ENCODE measurements at places on chromosomes 3 and 15.
A peak's percentile ranks its signal among the peaks of the same experiment; 100 is the strongest.

GRCh38 chr15:67322481-67322880 is 67.9 kb downstream of the IQCH start:
- ATAC-seq: no peak

- ATAC-seq: no peak
These were observed 311.5 kb downstream of the NLGN1 start for GRCh38 chr3:173709026-173709425.

DNA sequence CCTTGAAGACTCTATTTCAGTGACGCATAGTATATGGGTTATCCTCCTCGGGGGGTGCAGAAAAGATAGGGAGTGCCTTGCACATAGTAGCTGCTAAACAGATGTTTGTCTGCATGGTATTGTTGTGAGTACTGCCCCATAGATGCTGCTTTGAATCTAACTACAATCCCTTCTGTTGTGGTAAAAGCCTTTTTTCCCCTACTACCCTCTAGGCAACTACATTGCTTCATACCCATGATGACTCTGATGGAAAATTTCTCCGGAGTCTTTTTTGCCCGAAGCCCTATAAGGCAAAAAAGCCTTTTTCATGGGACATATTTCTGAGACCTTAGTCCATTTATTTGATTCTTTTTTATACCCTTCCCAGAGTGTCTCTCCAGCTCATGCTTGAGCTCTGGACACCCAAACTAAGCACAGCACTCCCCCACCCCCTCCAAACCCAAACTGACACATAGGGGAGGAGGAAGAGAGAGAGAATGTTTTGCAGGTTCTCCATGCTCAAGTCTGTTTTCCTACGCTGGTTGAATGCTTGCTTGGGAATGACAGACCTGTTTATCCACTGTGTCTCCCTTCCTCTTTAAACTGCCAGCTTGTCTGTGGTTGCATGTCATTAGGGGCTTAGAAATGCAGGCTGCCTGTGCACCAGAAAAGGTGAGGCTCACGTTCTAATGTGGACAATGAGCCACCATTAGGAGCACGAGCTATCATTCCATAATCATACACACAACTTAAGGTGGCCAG is 52.9 kb downstream of the LRTM1 start:
- ATAC-seq: peak; percentile 19

DNA sequence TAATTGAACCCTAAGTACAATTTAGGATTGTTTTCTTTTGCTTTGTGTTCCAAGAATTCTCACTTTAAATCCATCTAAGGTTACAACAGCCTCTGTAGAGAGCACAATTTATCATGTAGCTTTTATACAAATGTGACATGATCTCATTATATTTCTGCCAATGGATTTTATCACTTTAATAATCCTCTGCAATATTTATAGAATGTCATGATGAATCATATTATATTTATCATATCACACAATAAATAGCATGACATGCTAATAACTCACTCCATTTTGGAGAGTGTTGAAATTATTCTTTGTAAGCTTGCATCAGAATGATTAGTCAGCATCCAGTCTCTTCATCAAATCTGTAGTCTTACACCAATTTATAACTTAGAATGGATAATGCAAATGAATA is 280.6 kb upstream of the ZNF717 start:
- ATAC-seq: peak; percentile 70

- ATAC-seq: no peak
These were observed 4.7 kb upstream of the SLC51B start for GRCh38 chr15:65040461-65040860.

- peak; percentile 46 for ATAC-seq
These were observed 22.6 kb upstream of the MTMR10 start for GRCh38 chr15:31013863-31014607.

GRCh38 chr3:182220013-182220412 is 508.3 kb downstream of the SOX2 start:
- ATAC-seq: no peak

- ATAC-seq: no peak
These were observed 73.4 kb downstream of the ULK4 start for GRCh38 chr3:41888368-41889076.

DNA sequence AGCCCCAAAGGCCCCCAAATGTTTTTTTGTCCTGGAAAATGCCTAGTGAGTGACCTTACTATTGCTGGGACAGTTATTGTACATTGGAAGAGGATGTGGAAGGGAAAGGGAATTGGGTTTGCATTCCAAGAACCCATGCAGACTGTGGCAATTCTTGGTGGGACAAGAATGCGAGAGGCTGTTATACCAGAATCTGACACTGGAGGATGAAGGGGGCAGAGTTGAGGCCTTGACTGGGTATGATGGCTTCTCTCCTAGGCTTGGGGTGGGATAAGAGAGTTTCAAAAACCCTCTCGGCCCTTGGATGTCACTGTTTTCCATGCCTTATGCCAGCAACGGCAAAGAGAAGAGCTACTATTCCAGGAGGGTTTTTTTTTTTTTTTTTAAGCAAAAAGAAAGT is 25.3 kb downstream of the IL16 start:
- no peak for ATAC-seq

GRCh38 chr3:156317462-156318074 is 197.2 kb downstream of the KCNAB1 start:
- peak; percentile 84 for ATAC-seq

- ATAC-seq: no peak
These were observed 468.0 kb upstream of the TBL1XR1 start for GRCh38 chr3:177665122-177665808.

- no peak for ATAC-seq
These were observed 403.3 kb downstream of the TBC1D5 start for GRCh38 chr3:17339132-17339575.

DNA sequence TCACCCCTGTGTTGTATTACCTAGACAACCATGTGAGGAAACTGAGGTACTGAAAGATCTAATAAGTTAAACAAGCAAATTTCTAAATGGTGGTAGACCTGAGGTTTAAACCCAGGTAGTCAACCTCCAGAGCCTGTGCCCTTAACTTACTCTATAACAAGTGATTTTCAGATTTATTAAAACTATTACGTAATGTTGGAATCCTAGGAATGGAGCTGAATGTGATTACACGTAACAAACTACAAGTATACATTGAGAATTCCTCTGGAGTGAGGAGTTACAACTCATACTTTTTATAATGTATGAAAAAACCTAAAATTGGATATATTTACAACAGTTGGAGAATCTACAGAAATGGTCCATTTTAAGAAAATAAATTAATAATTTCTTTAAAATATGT is 18.0 kb downstream of the FAM98B start:
- ATAC-seq: no peak

- ATAC-seq: no peak
These were observed 41.8 kb downstream of the RAB8B start for GRCh38 chr15:63231206-63231605.

GRCh38 chr3:43326891-43327581 is 40.7 kb downstream of the SNRK start:
- ATAC-seq: no peak

DNA sequence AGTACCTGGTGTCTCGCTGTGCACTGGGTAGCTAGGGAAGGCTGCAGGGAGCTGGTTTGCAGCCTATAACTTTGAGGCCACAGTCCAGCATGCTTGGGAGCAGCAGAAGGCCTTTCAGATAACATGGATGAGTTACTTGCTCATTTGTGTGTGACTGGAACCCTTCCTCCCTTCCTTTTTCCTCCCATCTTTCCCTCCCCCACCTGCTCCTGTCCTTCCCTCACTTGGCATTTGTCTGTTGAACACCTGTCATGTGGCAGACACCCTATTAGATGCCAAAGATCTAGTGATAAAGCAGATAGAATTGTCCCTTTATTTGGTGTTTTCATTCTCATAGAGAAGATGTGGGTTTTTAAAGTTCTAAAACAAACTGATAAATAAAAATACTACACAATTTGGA is 71.6 kb downstream of the LRTM1 start:
- ATAC-seq: no peak

DNA sequence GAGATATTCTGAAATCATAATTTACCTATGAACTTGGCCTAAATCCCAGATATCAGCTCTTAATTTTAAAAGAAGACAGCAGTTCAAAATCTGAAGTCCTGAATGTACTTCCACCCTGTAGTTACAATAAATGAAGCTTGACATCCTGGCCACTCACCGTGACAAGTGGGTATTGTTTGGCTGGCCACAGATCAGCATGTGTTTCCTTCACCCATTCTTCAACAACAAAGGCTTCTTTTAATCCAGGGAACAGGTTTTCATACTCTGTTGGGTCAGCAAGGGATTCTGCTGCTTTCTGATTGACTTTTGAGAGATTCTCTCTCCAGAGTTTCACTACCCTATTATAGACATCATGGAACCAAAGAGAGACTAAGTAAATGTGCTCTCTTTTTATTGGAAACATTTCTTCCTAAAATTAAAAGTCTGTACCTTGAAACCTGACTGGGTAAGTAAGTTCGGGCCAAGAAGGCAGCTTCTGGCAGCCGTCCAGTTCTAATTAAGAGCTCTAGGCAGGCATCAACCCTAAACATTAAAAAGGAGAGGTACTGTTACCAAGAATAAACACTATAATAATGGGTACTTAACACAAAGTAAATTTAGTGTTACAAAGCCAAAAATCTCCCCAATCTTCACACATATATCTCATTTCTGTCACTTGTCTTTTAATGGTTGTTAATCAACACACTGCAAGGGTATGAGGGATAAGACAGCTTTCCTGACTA is 15.2 kb downstream of the MRPS22 start:
- ATAC-seq: no peak

DNA sequence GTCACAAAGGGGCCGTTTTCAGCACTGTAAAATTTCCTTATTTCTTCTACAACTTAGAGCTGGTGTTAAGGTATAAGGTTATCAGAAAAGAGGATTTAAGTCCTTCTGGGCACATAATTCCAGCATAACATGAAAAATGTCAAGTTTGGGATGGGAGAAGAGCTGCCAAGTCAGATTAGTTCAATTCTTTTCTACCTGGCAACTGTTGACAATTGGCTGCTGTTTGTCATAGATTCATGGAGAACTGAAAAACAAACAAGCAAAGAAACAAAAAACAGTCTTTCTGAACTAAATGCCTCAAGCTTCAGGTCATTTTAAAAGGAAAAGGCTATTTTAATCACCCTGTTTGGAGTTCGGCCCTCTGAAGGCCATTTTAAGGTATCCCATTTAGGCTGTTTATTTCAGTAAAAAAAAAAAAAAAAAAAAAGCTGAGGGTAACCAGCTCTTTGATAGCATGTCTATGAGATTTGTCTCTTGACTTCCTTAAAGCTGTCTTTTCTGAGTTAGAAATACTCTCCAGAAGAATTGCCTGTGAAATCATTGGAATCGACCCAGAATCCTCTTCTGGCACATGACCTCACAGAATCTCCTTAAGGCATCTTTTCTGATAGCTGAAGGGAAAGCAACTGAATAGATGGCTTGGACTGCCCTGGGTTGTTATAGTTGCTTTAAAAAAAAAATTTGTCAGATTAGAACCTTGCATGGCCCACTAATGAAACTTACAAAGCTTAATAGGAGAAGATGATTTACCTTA is 173.3 kb downstream of the SEMA6D start:
- ATAC-seq: no peak

GRCh38 chr3:78178740-78179363 is 1139.0 kb downstream of the ROBO2 start:
- no peak for ATAC-seq

GRCh38 chr15:74897300-74897701 is 7.5 kb downstream of the MPI start:
- ATAC-seq: no peak

- no peak for ATAC-seq
These were observed 16.4 kb downstream of the CCR1 start for GRCh38 chr3:46191730-46192129.

DNA sequence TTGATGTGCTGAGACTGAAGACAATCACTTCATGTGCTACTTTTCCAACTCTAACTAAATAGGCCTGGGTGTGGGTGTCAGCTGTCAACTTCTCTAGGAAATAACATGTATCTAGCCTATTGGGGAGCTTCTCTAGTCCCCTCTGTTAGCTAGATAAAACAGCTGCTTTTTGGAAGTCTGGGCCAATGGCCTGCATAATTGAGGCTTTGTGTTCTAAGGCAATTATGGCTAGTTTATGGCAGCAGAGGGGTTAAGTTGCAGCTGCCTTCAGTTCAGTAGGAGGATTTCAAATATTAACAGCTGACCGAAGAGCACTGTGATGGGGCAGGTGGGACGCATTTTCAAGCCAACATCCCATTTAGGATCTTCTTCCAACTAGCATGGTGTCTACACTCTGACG is 6.4 kb downstream of the COL8A1 start:
- ATAC-seq: no peak

DNA sequence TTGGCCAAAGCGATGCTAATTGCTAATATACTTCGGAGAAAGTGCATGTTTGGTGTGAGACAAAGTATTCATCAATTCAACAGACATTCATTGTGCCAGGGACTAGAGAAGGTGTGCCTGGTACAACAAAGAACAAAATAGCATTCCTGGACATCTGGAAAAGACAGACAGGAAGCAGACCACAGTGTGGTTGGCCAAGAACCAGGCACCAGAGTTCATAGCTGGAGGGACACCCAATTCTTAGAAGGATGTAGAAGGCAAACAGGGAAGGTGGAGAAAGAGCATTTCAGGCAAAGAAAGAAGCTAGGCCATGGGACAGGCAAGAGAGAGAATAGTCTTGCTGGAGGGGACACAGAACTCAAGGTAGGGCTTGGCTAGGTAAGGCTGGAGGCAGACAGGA is 105.8 kb upstream of the ETV5 start:
- ATAC-seq: no peak

Measured in esophagus mucosa (tissue), 1 donor.